LHCN-M2 (cell line): ENCODE measurements at places on chromosomes 5 and 9.

DNA sequence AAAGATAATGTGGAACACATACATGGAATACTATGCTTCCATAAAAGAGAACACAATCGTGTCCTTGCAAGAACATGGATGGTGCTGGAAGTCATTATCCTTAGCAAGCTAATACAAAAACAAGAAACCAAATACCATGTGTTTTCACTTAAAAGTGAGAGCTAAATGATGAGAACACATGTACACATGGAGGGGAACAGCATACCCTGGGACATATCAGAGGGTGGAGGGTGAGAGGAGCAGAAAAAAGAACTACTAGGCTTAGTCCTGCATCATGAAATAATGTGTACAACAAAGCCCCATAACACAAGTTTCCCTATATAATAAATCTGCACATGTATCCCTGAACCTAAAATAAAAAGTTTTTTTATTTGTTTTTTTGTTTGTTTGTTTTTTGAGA is 855.5 kb upstream of the NUDT12 start:
- no peak for DNase-seq

DNA sequence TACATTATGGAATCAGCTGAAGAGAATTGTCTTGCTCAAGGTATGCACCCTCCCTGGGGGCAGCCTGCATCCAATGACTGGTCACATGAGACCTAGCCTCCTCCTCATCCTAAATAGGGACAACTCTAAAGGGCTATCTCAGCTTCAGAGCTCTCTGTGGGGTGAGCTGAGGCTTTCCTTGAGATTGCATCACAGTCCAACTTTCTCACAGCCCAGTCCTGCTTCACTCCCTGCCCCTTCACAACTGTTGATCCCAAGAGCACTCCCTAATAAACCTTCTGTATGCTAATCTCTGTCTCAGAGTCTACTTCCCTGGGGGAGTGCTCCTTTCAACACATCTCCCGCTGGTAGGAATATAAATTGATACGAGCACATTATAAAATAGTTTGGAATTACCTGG is 44.1 kb upstream of the ERBIN start:
- DNase-seq: no peak

- DNase-seq: no peak
Measured at GRCh38 chr9:12753931-12754330, 20.9 kb upstream of the LURAP1L start.

GRCh38 chr5:138559937-138560336 is 15.3 kb downstream of the HSPA9 start:
- no peak for DNase-seq

- DNase-seq: no peak
Measured at GRCh38 chr9:1454616-1455347, 404.6 kb downstream of the DMRT2 start.

GRCh38 chr5:56685503-56686217 is 129.7 kb upstream of the MAP3K1 start:
- DNase-seq: no peak

DNA sequence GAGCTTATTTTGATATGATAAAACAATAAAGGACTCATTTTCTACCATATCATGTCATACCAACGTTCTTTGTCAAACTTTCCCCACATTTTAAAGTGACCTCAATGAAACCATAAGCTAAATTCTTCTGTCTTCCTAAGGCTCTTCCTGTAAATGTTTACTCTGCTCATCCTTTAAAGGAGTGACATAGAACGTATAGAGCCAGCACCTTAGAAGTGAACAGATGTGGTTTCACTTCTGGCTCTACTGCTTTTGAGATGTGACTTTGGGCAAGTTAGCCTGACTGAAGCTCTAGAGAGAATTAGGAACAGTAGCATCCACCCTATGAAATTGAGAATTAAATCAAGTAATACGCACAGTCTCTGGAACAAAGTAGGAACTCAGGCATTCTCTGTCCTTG is 24.1 kb downstream of the SAR1B start:
- DNase-seq: no peak

- no peak for DNase-seq
Measured at GRCh38 chr5:68659881-68660280, 433.9 kb upstream of the SLC30A5 start.

- DNase-seq: no peak
Measured at GRCh38 chr5:168585119-168585856, 6.1 kb upstream of the PANK3 start.

- DNase-seq: no peak
Measured at GRCh38 chr5:119322948-119323537, 32.8 kb upstream of the TNFAIP8 start.

DNA sequence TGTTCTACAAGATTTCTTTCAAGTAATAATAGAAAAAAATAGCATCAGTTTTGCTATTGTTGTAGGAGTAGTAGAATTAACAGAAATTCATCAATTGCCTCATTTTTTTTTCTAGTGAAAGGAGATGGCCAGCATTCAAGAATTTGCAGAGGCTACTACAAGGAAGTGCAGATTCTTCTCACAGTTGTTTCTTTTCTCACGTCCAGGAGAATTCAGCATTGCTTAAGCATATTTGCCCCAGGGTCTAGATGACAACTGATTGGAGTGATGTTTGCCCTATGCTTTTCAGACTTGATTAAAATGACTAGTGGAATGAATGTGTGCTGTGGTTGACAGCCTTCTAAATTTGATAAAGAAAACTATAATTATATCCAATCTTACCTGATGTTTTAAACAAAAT is 46.6 kb upstream of the SLC12A2 start:
- no peak for DNase-seq

DNA sequence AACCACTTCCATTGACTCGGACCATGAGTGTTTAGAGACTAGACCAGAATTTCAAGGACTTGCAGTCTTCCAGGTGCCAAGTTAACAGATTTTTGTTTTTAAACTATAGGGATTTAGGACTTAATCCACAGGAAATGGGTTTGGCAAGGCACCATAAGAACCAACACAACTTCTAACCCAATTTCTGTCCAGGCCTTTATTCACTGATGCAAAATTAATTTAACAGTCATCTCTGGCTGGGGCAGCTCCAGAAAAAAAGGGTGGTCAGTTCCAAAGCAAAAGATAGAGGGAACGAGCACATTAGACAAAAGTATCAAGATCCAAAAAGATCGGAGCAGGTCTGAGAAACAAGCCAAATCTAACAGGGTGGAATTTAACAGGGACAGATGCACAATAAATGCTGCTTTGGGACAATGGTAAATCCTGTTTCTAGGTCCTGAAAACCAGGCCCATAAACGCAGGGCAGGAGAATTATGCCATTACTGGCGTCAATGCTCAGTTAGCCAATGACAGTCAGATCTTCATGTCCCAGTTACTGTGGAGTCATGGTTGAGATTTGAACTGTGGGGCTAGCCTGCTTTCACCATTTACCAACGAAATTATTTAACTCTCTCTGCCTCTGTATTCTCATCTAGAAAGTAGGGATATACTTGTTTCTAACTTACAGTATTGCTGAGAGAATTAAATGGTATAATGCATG is 590.8 kb upstream of the BRINP1 start:
- no peak for DNase-seq

GRCh38 chr9:107439991-107440456 is 49.5 kb downstream of the KLF4 start:
- no peak for DNase-seq

DNA sequence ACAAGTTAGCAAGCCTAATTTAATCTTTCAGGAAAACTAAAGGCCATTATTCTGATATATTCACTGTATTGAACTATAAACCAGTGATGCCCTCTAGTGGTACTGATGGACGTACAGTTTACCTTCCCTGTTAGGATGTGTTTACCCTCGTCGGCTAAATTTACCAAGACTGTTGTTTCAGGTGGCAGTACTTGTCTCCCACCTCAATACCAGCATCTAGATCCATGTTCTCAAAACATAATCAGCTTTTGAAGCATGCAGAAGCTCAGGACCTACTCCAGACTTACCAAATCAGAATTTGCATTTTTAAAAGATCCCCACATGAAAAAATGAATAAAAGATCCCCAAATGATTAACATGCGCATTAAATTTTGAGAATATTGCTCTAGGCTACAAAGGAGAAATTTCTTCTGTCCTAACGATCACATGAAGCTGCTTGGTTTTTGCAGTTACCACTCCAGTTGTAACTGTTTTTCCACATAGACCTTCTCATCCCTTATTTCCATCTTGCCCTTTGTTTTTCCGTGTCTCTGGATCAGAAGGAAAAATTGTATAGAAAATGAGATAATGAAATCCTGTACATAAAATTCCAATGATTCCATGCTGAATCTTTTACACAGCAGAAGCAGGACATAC is 3.2 kb upstream of the BAAT start:
- peak; percentile 47 for DNase-seq

- DNase-seq: no peak
Measured at GRCh38 chr5:76274571-76274970, 128.5 kb upstream of the IQGAP2 start.

- no peak for DNase-seq
Measured at GRCh38 chr9:32385885-32386283, 1.4 kb downstream of the ACO1 start.

DNA sequence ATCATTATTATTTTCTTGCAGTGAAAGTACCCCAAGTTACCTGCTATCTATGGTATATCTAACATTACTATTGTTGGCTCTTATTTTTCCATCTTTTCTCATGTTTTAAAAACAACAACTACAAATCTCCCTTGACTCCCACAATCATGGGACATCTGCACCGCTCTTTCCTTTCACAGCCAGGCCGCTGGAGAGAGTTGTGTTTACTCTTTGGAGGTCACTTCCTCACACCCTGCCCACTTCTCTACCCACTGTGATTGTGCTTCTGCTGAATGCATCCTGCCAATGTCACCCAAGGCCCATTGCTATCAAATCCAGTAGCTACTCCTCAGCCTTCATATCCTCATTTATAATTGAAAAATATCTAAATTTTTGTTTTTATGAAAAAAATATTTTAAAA is 29.7 kb downstream of the SLC28A3 start:
- DNase-seq: no peak

- DNase-seq: peak; percentile 7
Measured at GRCh38 chr9:2889023-2889422, 45.1 kb upstream of the PUM3 start.

GRCh38 chr9:98570055-98570454 is 138.7 kb downstream of the GABBR2 start:
- DNase-seq: no peak

DNA sequence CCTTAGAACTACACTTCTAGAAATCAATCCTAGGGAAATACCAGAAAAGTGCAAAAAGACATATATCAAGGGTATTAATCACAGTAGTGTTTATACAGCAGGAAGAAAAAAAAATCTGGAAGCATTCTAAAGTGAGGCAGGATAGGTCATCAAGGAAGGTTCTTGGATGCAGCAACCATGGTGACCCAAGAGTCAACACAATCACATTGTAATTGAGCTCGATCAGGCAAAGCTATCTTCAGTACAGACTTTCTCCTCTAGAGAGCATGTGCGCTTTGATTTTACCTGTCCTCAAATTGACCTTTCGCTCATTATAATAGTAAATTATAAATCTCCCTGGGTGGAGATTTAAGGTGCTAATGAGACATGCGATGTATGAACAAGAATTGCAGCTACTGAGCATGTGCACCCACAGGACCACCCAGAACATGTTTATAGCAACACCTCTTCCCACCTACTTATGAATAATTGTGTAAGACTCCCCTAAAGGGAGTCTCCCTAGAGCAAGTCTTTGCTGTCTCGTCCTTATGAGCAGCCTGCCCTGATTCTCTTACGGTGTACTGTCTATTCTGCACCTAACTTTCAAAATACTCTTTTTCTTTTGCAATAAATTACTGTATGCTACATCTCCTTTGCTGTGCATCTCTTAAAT is 297.7 kb downstream of the ATPSCKMT start:
- no peak for DNase-seq
